ENCODE measurements at places on chromosomes 3 and 15.

DNA sequence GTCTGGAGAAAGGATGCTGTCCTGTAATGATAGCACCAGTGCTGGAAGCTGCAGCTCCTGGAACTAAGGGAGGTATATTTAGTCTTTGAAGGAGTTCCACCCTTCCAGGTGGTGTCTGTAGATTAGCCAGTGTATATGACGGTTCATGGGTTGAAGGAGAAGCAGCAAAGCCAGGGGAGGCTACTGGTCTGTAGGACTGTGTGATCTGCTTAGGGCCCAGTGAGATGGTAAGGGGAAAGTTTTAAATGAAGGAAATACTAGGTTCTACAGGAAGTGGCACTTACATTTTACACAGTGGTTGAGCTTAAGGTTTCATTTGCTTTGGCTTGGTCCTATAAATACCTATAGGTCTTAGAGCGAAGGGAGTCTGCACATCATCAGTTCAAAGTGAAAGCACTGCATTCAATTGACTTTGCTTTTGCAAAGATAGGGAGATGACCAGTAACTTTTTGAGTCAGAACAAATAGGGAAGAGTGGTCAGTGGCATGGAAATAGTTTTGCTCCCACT is 5.6 kb downstream of the SLC25A38 start:
- DNase-seq: no peak

DNA sequence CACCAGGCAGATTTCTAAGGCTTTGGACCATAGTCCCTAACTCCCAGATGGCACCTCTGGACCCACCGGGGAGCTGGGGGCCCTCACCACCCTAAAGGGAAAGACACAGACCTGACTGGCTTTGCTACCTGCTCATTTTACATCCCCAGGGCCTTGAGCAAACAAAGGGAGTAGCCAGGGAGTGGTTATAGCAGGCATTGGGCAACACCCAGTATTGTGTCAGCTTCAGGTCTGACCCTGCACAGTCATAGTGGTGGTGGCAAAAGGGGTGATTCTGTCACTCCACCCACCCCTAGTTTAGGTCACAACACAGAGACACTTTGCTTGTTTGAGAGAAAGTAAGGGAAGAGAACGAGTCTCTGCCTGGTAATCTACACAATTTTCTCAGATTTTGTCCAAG is 352.5 kb downstream of the DIPK2A start:
- DNase-seq: no peak

DNA sequence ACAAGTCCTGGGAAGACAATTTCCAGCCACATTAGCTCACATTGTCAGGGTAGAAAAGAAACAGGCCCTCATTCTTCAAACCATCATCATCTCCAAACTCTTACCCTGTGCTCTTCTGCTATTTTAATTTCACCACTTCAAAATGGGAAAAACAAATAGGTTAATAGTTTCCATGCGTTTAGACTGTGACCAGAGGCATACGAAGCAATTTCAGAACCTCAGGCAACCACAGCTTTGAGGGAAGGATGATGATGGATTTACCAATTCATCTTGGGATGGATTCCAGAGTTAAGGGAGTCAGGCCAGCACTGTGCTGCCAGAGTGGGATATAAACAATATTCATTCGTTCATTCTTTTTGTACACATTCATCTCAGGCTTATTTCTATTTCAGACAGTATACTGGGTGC is 307.8 kb upstream of the TPRG1 start:
- no peak for DNase-seq

GRCh38 chr15:40397688-40398412 is 7.7 kb upstream of the IVD start:
- DNase-seq: no peak

DNA sequence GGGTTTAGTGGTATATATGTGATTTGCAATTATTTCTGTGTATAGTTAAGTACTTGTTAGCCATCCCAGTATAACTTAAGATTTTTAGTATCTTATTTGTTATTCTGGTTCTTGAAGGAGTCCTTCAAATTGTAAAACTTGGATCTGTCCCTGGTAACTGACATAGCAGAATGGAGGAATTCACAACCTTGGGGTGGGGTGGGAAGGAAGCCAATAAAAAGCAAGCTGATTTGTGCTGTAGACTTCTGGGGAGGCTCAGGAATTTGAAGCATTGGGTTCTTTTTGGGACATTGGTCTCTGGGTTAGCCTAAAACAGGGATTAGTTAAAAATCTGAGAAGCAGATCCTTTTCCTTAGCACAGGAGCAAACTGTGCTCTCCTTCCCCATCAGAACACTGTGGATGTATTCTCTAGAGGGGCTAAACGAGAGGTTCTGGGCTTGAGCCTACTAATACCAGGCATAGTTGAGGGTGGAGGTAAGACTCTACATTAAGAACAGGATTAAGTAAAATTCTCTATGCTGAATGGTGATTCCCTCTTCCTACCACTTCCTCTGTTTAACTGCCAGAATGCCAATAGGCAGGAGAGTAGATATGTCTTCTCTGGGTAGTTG is 42.2 kb downstream of the GMPS start:
- no peak for DNase-seq

DNA sequence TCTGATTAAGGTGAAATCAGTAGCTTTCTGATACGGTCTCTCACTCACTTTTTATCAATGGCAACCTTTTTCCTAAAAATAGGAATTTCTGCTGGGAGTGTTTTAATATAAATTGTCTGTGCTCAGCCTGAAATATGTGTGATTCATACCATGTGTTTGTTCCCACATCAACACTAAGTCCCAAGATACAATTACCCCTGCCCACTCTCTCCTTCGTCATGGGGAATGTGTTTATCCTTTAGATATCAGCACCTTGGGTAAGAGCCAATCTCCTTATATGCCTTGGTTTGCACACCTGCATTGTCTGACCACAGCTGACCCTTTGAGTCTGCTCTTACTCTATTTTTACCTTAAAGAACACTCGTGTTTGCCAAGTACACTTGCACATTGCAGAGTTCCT is 356.4 kb downstream of the LPP start:
- DNase-seq: no peak

DNA sequence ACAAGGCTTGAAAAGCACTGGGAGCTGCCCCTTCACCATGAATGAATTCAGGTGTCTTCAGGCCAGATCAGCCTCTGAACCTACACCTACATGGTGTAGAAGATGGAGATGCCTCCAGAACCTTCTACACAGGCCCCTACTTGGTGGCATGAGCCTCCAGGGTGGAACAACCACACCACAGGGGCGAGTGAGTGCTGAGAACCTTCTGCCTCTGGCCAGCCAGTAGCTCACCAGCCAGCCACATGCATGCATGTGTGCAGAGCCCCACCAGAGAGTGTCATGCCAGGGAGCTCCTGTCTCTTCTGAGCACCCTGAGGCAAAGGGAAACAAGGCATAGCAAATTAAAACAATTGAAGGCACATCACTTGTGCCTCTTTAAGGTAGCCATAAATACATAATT is 161.8 kb upstream of the TOPAZ1 start:
- no peak for DNase-seq

DNA sequence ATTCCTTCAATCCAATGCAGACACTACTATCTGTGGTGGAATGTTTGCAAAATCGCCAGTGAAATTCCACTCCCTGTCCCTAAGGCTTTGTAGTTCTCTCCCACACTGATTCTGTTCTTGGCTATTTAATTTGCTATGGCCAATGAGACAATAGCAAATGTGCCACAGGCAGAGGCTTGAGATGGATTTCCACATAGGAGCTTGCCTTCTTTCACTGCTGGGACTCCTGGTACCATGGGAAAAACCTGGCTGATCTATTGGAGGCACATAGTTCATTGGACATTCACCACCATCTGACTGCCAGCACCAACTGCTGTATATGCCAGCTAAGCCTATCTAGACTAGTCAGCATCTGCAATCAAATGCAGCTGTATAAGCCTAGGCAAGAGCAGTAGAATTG is 103.8 kb downstream of the NR1D2 start:
- no peak for DNase-seq

GRCh38 chr3:194565597-194566190 is 67.5 kb downstream of the TMEM44 start:
- no peak for DNase-seq

DNA sequence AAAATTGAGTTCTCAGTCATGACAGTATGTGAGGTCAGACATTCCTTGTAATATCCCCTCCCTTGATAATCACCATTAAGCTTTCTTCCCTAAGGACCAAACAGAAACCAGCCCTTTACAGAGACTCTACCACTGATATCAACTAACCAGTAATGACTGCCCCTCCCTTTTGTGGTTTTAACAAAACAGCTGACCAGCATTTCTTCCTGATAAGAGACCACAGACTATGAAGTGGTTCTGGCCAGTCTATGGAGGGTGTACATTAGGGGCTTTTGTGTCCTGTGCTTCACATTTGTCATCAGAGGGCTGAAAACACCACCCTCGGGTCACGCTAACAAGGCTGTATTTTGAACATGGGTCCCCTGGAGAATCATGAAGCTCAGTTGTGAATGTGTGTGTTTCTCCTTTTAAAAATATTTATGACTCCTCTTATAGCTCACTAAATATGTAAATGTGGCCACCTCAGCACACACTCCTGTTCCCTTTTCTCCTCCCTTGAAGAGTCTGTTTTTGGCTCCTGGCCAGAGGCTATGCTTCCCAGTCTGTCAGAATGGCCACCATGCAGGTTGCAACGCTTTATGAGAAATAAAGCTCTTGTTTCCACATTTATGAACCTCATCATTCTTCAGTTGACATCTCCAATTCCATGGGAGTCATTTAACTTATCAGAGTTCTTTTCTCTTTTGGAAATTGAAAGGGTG is 239.3 kb downstream of the CPNE4 start:
- no peak for DNase-seq

DNA sequence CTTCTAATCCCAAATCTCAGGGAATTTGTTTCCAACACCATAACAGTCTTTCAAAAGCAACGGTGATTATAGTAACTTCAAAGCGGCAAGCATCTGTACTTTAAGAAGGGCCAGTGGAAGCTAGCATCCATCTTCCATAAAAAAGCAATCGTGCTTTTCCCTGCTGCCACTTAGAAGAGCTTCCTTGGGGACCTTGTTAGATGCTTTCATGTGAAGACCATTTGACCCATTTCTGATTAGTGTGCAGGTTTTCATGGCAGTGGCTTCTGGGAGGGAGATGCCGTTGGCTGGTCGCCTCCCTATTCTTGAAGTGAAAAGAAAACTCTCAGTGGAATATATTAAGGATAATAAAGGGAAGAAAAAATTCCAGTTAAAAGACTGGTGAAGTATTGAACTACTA is 354.1 kb downstream of the ROBO2 start:
- DNase-seq: no peak

GRCh38 chr15:71691458-71692417 is 118.6 kb upstream of the NR2E3 start:
- no peak for DNase-seq

DNA sequence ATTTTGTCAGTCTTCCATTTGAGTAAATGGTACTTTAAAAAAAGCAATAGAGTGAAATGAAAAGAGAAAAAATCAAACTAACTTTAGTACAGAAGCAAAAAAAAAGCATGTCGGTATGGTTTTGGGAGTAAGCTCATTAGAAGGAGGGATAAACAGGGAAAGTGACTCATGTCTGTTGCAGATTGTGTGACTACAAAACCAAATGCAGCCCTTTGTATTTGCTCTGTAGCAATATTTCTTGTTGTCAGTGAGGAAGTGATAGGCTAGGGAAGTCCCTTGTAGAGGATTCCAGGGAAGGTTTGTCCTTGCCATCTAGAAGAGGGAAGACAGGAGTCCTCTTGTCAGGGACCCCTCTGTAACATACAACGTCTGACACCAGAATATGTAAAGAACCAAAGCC is 150.5 kb upstream of the POU1F1 start:
- no peak for DNase-seq

GRCh38 chr15:55738715-55739114 is 4.2 kb downstream of the PRTG start:
- no peak for DNase-seq

DNA sequence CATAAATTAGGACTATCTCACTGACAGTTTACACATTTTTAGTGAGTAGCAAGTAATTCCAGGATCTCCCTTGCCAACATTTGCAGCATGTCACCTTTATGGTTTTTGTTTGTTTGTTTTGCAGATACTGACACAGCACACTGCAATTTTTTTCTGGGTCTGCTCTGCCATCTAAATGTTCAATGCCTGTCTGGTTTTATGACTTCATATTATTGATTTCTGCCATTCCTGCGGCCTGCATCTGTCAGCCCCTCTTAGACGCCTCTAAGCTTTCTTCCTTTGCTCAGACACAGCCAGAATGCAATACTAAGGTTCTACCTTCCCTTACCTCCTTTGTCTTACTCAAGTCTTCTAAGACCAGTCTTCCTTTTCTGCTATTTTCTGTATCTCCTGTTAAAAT is 321.2 kb upstream of the AZI2 start:
- DNase-seq: no peak

DNA sequence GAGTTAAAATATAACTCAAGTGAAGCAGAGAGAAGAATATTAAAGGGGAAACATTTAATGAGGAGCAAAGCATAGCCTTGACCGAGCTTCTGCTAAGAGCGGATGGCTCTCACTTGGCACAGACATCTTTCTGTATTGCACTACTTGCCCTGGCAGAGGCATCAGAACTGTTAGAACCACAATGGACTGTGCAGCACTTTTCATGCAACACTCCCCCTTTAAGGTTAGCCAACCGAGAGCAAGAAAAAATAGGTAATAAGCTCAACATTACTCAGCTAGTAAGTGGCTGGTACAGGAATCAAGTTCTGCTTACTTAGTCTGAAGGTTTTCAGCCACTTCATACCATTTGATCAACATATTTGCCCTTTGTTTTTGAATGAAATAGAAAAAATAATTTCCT is 33.7 kb downstream of the CRTC3 start:
- no peak for DNase-seq

DNA sequence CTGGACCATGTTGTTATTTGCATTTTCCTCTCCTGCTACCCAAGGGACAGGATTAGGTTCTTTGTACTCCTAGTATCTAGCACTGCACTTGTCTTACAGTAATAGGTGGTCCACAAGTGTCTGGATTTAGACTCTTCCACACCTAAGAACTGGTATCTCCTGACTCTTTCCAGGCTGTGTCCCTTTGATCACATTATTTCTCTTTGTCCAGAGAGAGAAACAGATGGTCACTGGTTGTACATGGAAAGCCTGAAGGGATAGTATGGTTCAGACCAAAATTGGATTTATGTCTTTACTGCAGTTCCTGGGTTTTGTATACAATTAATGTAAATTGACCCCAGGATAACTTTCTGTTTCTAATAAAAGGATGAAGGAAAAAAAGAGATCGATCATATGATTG is 64.0 kb downstream of the PDE8A start:
- no peak for DNase-seq

DNA sequence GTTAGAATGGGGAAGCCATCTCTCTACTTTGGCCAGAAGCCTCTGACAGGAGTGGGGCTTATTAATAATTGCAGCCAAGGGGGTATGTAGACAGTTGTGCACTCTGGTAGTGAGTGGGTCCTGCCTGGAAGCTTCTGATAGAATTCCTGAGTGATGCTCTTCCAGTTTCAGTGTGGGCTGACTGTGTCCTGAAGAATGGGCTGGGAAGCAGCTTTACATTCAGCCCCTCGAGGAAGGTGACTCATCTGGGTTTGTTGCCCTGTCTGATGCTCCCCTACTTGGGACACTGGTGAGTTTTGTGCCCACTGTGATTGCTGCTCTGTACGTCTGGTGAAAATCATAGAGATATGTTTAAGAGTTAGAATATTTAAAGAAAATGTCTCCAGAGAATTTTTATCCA is 444.7 kb upstream of the RBMS3 start:
- no peak for DNase-seq

- no peak for DNase-seq
Observed at GRCh38 chr3:103953796-103954195, 1412.9 kb upstream of the ALCAM start.

GRCh38 chr3:152786977-152787681 is 47.8 kb upstream of the P2RY1 start:
- no peak for DNase-seq
